Globus pallidus (tissue), 1 donor: ENCODE measurements at places on chromosomes 11 and 22.

DNA sequence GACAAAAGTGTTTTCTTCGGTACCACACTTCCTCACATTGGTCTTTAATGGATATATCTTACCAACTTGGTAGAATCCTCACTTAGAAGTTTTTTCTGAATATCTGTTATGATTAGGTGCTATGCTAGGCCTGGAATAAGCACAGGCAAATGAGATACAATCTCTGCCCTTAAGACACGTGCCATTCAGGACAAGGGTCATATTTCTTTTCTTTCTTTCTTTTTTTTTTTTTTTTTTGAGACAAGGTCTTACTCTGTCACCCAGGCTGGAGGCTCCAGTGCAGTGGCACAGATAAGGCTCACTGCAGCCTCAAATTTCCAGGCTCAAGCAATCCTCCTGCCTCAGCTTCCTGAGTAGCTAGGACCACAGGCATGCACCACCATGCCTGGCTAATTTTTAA is 23.0 kb downstream of the WBP2NL start:
- no peak for DNase-seq

- DNase-seq: peak; percentile 67
These were observed 68.4 kb downstream of the IGLL5 start for GRCh38 chr22:22955866-22956535.

GRCh38 chr11:8760896-8761295 is 78.3 kb downstream of the RPL27A start:
- DNase-seq: no peak

- peak; percentile 46 for DNase-seq
These were observed 769 bp downstream of the MAFF start for GRCh38 chr22:38202437-38203089.

DNA sequence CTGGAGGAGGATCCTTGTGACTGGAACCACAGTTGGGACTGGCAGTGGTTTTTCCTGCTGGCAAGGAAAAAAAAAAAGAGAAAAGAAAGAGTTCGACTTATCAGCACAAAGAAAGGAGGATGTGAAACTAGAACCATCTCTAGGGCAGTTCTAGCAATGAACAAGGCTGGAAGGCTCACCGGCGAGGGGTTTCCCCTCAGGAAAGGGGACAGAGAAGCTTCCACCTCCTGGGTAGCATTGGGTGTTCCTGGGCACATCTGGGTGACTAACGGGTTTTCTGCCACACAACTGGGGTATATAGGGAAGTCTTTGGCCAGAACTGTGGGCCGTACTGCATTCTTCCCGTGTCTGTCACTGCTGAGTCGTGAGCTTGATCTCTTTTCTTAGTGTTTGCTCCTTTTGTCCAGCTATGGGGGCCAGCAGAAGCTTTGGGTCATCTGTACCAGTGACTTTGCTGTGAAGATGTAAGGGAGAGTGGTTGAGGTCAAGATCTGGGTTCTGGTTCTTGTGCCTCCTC is 109.4 kb upstream of the OR4B1 start:
- no peak for DNase-seq

DNA sequence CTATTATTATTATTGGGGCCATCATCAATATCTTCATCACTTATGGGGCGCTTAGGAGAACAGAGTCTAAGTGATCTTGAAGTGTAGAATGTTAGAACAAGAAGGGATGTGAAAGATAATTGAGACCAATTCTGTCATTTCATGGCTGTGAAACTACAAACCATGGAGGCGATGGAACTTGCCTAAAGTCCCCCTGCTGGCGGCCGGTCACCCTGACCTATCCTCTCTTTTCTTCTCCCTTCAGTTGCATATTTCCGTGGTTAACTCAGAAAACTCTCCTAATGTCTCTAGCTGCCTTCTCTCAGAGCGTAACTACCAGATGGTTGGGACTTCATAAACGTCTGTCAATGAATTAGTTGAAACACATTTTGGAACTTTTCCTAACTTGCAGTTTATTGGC is 6.6 kb upstream of the OR4B1 start:
- DNase-seq: no peak

DNA sequence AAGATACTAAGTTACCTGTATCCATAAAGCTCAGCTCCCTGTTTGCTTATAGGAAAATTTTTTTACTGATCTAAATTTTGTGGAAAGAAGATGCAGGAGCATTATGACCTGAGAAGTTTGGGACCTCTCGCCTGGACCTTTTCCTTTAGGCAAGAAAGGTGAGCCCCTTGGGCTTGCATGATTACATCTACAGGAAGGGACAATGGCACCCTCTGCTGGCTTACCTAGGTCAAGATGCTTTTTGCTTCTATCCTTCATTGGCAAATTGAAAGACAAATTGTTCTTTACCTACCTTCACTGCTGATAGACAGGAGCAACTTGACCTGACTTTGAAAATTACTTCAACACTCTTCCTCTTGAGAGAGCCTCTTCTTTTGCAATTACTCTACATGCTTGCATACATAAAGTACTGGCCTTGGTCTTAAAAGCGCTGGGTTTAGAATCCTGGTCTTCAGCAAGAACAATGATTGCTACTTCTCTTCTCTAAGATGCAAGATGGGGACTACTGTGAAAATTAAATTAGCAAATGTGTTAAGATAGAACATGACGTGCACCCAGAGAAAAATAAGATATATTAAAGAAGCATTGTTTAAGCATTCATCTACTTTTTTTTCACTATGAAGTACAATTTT is 147.2 kb downstream of the TRPC6 start:
- no peak for DNase-seq

DNA sequence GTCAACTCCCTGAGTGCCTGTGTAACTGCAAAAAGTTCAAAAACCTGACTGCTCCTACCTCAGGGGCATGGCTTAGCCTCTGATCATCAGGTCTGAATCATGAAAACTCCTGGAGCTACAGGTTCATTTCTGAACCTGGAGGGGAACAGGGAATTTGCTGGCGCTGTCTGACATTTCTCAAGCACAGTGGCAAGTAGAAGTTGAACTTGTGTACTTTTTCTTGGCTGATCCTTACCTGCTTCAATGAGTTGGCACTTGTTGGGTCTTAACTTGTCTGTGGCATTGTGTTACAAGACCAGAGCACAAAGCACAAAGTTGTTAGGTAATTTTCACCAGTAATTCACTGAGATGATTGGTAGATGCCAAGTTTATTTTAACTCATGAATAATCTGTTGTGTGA is 3.3 kb downstream of the TMEM109 start:
- no peak for DNase-seq

GRCh38 chr22:33564683-33565082 is 355.6 kb downstream of the LARGE1 start:
- DNase-seq: no peak
